Iris pigment epithelial cell (primary cell): ENCODE measurements at places on chromosomes 6 and 20.
A peak's percentile ranks its signal among the peaks of the same experiment; 100 is the strongest.

GRCh38 chr20:21360705-21361104 lies 36.6 kb downstream of the NKX2-4 start:
- DNase-seq, result peak; percentile 67

DNA sequence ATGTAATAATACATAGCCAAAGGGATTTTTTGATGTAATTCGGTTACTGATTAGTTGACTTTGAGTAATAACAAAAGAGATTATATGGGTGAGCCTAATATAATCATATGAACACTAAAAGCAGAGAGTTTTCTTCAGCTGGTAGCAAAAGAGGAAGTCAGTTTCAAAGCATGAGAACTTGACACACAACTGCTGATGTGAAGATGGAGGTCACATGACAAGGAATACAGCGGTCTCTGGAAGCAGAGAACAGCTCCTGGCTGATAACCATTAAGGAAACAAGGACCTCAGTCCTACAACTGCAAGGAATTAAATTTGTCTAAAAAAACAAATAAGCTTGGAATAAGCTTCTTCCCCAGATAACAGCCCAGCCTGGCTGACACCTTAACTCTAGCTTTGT lies 154.5 kb upstream of the PRND start:
- no peak for DNase-seq

GRCh38 chr6:22041797-22042480 lies 254.9 kb downstream of the PRL start:
- DNase-seq, result peak; percentile 71

DNA sequence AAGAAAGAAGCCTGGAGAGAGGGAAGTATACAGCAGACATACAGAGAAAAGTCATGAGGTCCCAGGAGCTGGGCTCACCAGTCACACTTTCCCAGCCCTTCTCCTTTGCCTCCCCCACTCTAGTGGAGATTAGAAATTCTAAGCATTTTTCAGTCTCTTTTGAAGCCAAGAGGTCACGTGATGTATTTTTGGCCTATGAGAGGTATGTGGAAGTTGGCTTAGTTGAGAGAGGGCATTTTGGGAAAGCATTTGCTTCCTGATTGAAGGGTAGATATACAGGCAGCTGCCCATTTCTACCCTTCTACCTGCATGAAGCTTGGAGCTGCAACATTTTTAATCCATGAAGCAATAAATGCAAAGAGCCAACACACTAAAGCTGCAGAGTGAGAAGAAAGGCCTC lies 106.0 kb upstream of the TNFAIP3 start:
- no peak for DNase-seq

DNA sequence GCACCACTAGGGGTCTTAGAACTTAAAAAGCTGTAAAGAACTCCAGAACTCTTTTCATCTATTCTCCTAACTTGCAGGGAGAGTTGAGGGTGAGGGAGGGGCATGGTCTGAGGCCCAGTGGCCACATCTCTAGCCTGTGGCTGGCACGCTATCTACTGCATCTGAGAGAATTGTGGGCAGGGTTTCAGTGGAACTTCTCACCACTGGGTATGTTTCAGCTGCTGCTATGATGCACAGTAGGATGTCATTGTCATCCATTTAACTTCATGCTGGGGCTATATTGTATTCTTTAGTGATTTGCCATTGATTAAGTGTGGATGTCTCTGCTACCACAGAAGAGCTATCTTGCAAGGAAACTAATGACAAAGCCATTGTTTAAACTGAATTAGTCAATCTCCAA lies 4.5 kb downstream of the TMEM14A start:
- DNase-seq, result no peak

DNA sequence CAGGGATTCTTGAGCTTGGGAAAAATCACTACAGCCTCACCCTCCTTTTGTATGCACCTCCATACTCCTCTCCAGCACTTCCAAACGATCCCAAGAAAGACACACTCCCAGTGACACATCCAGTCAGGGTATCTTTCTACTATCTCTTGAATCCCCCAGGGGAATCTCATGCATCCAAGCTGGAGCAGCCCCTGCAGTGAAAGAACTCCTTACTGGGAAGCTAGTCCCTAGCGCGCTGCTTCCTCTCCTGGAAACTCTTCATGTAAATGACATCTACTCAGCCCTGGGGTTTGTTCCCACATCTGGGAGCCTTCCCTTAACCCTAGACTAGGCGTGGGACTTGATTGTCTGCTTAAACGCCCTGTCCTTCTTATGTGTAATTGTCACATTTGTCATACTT lies 329.1 kb upstream of the QKI start:
- DNase-seq, result no peak

- DNase-seq, result peak; percentile 91
Observed at GRCh38 chr20:11454966-11455799, 462.5 kb upstream of the BTBD3 start.

GRCh38 chr6:13515912-13516311 lies 28.5 kb upstream of the GFOD1 start:
- no peak for DNase-seq

GRCh38 chr6:2213086-2213485 lies 32.3 kb downstream of the GMDS start:
- no peak for DNase-seq
